ENCODE measurements at places on chromosomes 4 and X.

DNA sequence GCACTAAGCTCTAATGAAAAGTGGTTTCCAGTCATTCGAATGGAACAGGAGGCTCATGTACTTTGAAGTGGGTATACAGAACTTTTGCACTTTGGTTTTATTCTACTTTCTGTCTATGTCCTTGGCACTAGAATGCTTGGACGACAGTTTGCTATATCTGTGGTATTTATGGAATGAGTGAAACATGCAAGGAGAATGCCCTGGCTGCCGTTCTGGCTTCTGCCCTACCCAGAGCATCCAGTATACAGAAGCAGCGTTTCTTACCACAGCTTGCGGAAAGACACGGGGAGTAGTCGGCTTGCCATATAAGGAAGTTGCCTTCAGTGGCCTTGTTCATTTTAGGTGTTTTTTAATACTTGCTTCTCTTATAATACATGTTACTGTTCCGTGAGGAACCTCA is 98.0 kb downstream of the TBL1X start:
- no peak overlapping the region for H3K27ac ChIP-seq
- no peak overlapping the region for H3K4me3 ChIP-seq
- H3K4me1 ChIP-seq: peaks cover 3% of the 10 kb centered on the region
- peaks cover 8% of the 10 kb centered on the region for H3K36me3 ChIP-seq

- H3K36me3 ChIP-seq: no peaks in the 10 kb centered on the region
- no peak for DNase-seq
- no peaks in the 10 kb centered on the region for H3K4me1 ChIP-seq
- H3K27me3 ChIP-seq: no peaks in the 10 kb centered on the region
These were observed 412.1 kb downstream of the CENPC start for GRCh38 chr4:67133162-67133561.

DNA sequence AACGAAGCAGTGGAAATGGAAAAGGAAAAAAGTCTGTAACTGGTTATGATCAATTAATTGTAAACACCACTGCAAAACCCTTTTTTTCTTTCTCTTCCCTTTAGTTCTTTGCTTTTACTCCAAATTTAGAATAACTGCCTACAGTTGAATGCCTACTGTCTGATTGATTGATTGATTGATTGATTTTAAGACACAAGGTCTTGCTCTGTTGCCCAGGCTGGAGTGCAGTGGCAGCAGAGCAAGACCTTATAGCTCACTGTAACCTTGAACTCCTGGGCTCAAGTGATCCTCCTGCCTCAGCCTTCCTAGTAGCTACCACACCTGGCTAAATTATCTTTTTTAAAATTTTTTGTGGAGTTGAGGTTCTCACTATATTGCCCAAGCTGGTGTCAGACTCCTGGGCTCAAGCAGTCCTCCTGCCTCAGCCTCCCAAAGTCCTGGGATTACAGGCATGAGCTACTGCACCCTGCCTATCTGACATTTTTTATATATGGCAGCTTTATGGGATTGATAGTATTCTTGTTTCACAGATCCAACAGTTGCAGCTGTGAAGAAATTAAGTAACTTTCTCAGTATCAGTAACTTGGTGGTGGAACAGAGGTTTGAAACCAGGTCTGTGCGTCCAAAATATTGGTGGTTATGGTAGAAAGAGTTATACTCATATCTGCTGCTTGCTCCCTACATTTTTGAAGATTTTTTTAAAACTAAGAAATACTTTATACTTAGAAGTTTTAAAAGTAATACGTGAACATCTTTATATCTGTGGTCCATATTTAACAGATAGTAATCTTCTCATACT is 12.4 kb downstream of the UBE2K start:
- H3K27me3 ChIP-seq: no peaks in the 10 kb centered on the region
- H3K4me1 ChIP-seq: peaks cover 43% of the 10 kb centered on the region
- no peak overlapping the region for H3K4me3 ChIP-seq
- peaks cover 25% of the 10 kb centered on the region for H3K36me3 ChIP-seq
- no peak overlapping the region for H3K27ac ChIP-seq

DNA sequence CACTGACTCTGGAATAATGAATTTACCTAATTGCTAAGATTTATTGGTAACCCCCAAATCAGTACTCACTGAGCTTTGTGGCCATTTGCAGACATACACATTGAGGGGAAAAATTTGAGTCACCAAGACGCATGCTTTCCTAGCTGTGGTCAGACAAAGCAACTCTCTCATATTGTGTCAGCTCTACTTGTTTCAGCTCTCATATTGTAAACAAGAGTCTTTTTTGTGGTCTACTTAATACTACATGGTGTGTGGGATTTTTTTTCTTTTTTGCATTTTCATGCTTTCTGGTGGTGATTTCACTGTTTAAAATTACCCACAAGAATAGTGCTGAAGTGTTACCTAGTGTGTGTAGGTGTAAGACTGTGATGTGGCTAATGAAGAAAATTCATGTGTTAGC is 428.2 kb upstream of the GALNT7 start:
- no peak overlapping the region for H3K4me3 ChIP-seq

GRCh38 chr4:168857546-168858314 is 152.3 kb downstream of the CBR4 start:
- H3K27me3 ChIP-seq: no peaks in the 10 kb centered on the region
- peaks cover 28% of the 10 kb centered on the region for H3K4me1 ChIP-seq
- H3K36me3 ChIP-seq: peaks cover 2% of the 10 kb centered on the region
- H3K27ac ChIP-seq: no peak overlapping the region
- DNase-seq: no peak

DNA sequence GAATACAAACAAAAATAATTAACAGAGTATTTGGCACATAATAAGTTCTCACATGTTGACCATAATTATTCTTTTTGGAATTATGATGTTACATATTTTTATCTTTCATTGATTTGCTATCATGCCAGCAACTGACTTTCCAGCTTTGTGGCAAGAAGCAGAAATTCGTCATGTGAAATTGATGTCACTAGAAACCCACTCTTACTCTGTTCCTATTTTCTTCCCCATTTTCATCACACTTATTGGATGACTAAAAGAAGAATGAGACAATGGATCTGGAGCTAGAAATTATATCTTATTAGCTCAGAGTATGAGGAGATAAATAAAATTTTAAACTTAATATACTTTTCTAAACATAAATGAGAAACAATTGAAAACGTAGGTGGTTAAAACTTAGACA is 31.9 kb downstream of the EGF start:
- H3K27ac ChIP-seq: no peak overlapping the region
- no peaks in the 10 kb centered on the region for H3K36me3 ChIP-seq
- H3K27me3 ChIP-seq: no peaks in the 10 kb centered on the region
- peaks cover 5% of the 10 kb centered on the region for H3K4me1 ChIP-seq

GRCh38 chr4:140568507-140569306 is at the start of gene UCP1:
UCP1 (minus strand) TSS chr4:140568961; CDS start chr4:140568729, 232 bp downstream.
- peaks cover 55% of the 10 kb centered on the region for H3K27me3 ChIP-seq
- H3K4me3 ChIP-seq: no peak within 1 kb of the TSS
- H3K4me1 ChIP-seq: peaks cover 9% of the 10 kb centered on the region
- no peak for DNase-seq
- peaks cover 2% of the 10 kb centered on the region for H3K36me3 ChIP-seq

DNA sequence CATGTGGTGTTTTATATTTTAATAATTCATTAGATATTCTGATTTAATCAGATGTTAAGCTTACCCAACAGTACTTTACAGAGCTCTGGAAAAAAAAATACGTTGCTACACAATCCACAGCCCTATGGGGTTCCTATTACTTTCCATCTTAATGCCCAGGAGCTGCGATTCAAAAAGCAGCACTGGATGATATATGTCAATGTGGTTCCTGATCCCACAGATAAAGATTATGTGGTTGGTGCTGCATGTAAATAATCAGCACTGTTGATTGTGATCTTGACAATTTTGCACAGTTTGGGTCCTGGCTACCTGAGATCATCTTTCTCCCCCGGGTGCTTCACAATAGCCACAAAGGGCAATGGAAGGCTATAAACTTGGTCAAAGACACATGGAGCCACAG is 72.7 kb upstream of the DCLK2 start:
- H3K36me3 ChIP-seq: no peaks in the 10 kb centered on the region
- no peak for DNase-seq
- no peak overlapping the region for H3K4me3 ChIP-seq
- peaks cover 25% of the 10 kb centered on the region for H3K27me3 ChIP-seq
- no peak overlapping the region for H3K27ac ChIP-seq
- H3K4me1 ChIP-seq: no peaks in the 10 kb centered on the region

DNA sequence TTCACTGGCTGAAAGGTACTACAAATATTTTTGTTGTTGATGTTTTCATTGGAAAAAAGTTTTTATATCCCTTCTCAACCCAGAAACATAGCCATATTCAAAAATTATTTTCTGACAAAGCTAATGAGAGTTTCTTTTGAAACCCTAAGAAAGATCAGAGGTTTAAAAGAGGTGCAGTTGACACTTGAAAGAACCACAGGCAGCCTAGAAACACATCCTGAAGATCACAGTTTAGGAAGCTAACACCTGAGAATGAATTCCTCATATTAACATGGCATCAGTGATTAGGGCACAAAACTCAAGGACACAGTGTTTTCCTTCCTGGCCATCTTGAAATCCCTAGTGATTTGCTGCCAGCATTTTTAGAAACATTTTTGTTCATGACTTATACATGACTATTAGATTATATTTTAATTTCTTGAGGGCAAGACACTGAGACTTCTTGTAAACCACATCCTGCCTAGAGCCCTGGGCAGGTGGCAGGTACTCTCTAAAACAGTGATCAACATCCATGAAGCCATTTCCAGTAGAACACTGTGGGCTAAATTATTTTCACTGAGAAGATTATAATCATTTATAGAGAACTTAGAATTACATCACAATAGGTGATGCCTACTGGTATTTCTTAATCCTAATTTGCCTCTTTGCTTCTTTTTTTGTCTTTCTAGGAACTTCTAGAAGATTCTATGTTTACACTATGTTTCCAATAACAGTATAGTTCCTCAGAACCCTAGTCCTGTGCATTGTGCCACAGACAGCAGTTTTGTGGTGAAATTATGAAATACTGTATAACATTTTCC is 80.0 kb downstream of the ARSJ start:
- DNase-seq: peak; percentile 37
- H3K4me3 ChIP-seq: peak overlapping the region; percentile 22
- H3K4me1 ChIP-seq: peaks cover 48% of the 10 kb centered on the region
- H3K27me3 ChIP-seq: no peaks in the 10 kb centered on the region

- DNase-seq: no peak
- no peak overlapping the region for H3K27ac ChIP-seq
- no peaks in the 10 kb centered on the region for H3K36me3 ChIP-seq
- H3K4me1 ChIP-seq: peaks cover 16% of the 10 kb centered on the region
- H3K4me3 ChIP-seq: no peak overlapping the region
These were observed 109.6 kb downstream of the NHSL2 start for GRCh38 chrX:72020204-72020603.

DNA sequence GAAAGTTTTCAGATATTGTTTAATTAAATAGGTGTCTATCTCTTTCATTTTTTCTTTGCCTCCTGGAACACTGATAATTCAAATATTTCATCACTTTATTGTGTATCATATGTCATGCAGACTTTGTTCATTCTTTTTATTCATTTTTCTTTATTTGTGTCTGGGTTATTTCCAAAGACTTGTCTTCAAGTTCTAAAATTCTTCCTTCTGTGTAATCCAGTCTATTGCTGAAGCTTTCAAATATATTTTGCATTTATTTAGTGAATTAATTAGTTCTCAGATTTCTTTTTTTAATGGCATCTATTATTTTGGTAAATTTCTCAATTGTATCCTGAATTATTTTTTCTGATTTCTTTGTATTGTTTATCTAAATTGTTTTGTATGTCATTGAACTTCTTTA is 70.1 kb downstream of the ZNF330 start:
- H3K4me1 ChIP-seq: no peaks in the 10 kb centered on the region
- peaks cover 2% of the 10 kb centered on the region for H3K36me3 ChIP-seq
- DNase-seq: no peak

DNA sequence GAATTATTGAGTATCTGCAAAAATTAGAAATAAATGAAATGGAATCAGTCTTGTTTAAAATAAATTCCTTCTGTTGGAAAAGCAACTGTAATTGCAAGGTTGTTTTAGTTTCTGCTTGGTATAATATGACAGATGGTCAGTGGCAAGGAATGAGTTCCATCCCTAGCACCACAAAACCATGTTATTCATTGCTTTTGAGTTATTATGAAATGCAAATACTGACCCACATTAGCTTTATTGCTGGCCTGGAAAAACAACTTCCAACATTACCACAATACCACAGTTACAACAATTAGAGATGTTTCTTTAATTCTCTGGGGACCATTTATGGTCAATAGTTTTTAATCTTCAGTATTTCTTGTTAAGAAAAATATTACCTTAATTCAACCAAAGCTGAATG is 194.4 kb downstream of the TMA16 start:
- H3K4me1 ChIP-seq: no peaks in the 10 kb centered on the region
- no peak for DNase-seq
- H3K27me3 ChIP-seq: no peaks in the 10 kb centered on the region
- no peaks in the 10 kb centered on the region for H3K36me3 ChIP-seq
- no peak overlapping the region for H3K4me3 ChIP-seq

DNA sequence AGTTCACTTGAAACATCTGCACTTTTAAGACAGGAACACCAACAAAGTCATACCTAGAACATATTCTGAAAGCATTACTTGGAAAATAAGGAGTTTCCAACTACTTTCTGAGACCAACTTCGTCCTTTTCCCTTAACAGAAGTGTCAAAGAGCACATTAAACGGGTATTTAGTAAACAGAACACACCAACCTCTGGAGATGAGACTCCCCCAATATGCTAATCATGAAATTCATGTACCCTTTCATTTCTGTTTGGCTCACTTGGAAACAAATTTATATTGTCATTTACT is 69.2 kb downstream of the NOCT start:
- H3K27me3 ChIP-seq: no peaks in the 10 kb centered on the region
- DNase-seq: no peak
- H3K4me1 ChIP-seq: peaks cover 31% of the 10 kb centered on the region
- peak overlapping the region; percentile 81 for H3K4me3 ChIP-seq

DNA sequence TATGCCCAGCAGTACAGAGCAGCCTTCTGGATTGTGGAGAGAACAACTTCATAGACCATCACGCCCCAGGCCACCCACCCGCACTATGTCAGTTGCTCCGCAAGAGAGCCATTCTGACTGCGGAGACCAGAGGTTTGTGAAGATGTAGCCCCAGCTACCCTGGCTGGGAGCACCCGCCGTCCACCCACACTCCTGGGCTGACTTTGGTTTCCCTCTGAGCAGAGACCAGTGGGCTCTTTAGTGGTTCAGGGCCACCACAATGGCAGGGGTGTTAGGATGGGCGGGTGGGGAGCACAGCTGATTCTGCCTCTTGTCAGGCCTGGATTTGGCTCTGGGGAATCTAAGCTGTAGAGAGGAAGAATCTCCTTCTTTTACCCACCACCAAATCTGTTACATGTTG is 313.4 kb downstream of the LDB2 start:
- H3K27ac ChIP-seq: no peak overlapping the region
- H3K4me1 ChIP-seq: no peaks in the 10 kb centered on the region
- no peaks in the 10 kb centered on the region for H3K27me3 ChIP-seq
- DNase-seq: no peak
- no peak overlapping the region for H3K4me3 ChIP-seq
- H3K36me3 ChIP-seq: no peaks in the 10 kb centered on the region

Data from activated CD4-positive, alpha-beta T cell treated with anti-CD3 and anti-CD28 coated beads, Interleukin-2, amount 10 ng/mL, durations not matched to agents 7 days and 5 days (primary cell).